ENCODE measurements at places on chromosomes 12 and 14. TPM values are rescaled to one million over a fixed set of nuclear protein-coding genes. Genes with fewer than 3 reads are reported as not detected.

- no peak for DNase-seq
Measured at GRCh38 chr14:103361867-103362266, 23.3 kb upstream of the MARK3 start.

DNA sequence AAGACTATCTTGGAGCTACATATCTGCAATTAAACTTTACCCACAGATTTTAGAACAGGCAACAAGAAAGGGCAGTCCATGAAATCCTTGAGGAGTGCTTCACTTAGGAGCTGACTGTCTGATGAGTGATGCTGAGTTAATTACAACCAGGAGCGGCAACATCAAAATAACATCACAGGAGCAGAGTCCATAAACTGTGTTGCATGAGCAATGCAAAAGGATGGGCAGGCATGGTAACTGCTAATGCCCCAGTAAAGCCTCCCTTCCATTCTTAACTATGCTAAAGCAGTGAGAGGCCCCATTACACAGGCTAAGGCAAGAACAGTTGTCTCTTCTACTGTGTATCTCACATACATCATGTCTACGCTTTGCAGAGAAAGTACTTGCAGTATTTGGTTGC, 156.6 kb downstream of the PAX9 start:
- no peak for DNase-seq

DNA sequence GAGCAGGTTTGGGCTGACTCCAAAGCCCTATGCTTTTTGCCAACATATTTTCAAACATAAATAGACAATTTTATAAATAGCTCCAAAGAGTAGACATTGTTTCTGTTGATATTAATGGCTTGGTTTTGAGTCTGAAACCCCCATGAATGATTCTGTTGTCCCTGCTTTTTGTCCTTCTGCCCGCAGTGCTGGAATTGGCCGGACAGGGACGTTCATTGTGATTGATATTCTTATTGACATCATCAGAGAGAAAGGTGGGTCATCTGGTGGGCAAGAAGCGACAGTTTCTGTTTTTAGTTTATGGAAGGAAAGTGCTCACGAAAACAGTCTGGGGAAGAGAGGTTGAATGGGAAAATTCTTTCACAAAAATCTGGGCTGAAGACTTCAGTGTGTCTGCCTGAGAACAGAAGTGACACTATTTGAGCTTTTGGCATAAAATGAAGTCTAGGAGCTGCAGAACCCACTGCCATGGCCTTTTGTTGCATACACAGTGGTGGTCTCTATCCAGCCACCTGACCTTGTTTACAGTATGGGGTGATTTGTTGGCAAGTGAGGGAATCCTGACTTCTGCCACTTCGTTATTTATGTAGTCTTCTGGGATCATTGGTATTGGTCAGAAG, 69.6 kb downstream of the PTPN11 start:
- DNase-seq: no peak

- DNase-seq: peak; percentile 72
Measured at GRCh38 chr14:69726761-69727511, 40.0 kb upstream of the SRSF5 start.

DNA sequence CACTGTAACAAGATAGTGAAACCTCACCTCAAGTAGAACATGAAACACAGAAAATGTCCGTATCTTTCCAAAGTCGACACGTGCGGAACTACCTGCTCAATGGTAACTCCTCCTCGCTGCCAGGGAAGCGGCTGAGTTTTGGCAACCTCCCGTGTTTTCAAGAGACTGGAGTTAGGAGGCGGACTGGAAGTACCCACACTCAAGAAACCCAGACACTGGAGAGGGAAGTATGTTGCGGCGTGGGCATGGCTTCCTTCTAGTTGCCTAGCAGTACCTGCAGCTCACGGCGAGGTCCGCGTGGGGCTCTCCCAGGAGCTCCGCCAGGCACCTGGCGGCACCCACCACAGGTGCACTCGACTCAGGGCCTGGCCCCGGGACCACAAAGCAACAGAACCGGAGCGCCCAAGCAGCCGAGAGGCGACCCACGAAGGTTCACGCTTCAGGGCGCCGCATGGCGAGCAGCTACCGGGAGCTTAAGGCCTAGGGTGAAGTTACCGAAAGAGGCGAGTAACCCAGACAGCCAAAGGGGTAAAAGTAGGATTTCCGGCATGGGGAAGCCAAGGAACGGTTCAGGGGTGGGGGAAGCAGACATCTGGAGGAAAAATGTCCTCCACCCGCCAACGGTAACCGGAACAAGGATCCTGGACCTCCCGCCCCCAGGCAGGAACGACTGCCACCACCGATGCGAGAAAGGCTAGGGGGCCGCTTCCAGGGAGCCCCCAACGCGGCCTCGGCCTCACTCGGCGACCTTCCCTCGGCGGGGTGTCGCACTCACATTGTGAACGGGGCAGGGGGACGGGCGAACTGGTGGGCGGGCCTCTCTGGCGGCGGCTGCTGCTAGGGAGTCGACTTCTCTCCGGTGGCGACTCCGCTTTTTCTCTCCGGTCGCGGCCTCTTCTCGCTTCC, 608 bp downstream of the PTGES3 start:
- DNase-seq: peak; percentile 57

KRT80 gene
- 1.9 TPM for polyA plus RNA-seq

CD69 gene
- 4.9 TPM for polyA plus RNA-seq
